ENCODE measurements at places on chromosomes 4 and X. TPM values are rescaled to one million over a fixed set of nuclear protein-coding genes. Genes with fewer than 3 reads are reported as not detected.

GRCh38 chrX:15438332-15438731 lies 54.1 kb upstream of the VEGFD start:
- DNase-seq, result no peak

- no peak for DNase-seq
Observed at GRCh38 chr4:63786171-63786570, 623.1 kb downstream of the TECRL start.

GRCh38 chrX:40385256-40385655 lies 195.5 kb upstream of the ATP6AP2 start:
- DNase-seq, result no peak

DNA sequence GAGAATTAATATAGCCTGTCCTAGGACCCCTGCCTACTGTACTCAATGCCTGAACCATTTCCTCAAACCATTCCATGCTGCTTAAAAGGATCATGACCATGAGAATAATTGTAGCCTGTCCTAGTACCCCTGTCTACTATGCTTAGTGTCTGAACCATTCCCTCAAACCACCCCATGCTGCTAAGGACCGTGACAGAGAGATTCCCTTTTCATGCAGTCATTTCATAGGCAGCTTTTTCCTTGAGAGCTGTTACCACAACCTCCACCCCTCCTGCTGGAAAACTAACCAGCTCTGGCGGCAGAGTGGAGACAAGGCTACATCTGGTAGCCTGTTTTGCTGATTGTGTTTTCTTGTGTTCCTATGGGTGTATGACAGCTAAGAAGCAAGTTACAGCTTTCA lies 174.9 kb upstream of the SMARCAD1 start:
- DNase-seq, result no peak

Gene MAGT1
- total RNA-seq, result 55.6 TPM

All from Right ventricle myocardium inferior (tissue), 1 donor.